ENCODE measurements at places on chromosomes 3 and 15. TPM values are rescaled to one million over a fixed set of nuclear protein-coding genes. Genes with fewer than 3 reads are reported as not detected.

Gene AP3S2
- total RNA-seq = 24.1 TPM

Gene TM6SF1
- total RNA-seq = 1.4 TPM

Gene NBEAL2
- 23.3 TPM for total RNA-seq

Gene VWA5B2
- 0.13 TPM for total RNA-seq

Gene PTX3
- total RNA-seq = 22.1 TPM

Gene SERPINI2
- not detected for total RNA-seq

Gene CSPG5
- total RNA-seq = 0.76 TPM

Gene DCLK3
- not detected for total RNA-seq

Gene SH3BP5
- total RNA-seq = 7.7 TPM

Gene EIF4A2
- total RNA-seq = 110 TPM

Gene COPG1
- 142 TPM for total RNA-seq

Gene NAALADL2
- total RNA-seq = 0.33 TPM

Gene ZXDC
- 31.4 TPM for total RNA-seq

Gene CLRN1
- total RNA-seq = not detected

Gene TGM4
- 0.65 TPM for total RNA-seq

Gene CP
- not detected for total RNA-seq

Gene LINGO1
- 0.16 TPM for total RNA-seq

Gene ATP13A5
- not detected for total RNA-seq

Gene STAB1
- total RNA-seq = 0.13 TPM

Gene ETV5
- 21.9 TPM for total RNA-seq

Gene TMC3
- total RNA-seq = not detected

Gene MASP1
- not detected for total RNA-seq

Gene PIK3CA
- 9.1 TPM for total RNA-seq

Gene EPHB3
- 0.16 TPM for total RNA-seq

Gene ST8SIA2
- total RNA-seq = 0.49 TPM

Gene SLC9A9
- 1.4 TPM for total RNA-seq

Gene FAM81A
- total RNA-seq = 1.0 TPM

Gene PCLAF
- total RNA-seq = 5.3 TPM

Gene CDCP1
- total RNA-seq = 70.9 TPM

Gene GOLGA8O
- total RNA-seq = not detected

Gene PRR23E
- not detected for total RNA-seq

Gene SPATA12
- total RNA-seq = 0.13 TPM

Data from mesangial cell (primary cell).